ENCODE measurements at places on chromosomes 5 and 9.
A peak's percentile ranks its signal among the peaks of the same experiment; 100 is the strongest.

GRCh38 chr5:32808783-32809182 is 97.7 kb downstream of the NPR3 start:
- no peak for DNase-seq

GRCh38 chr5:95153511-95153910 is 131.4 kb downstream of the MCTP1 start:
- DNase-seq = no peak

- no peak for DNase-seq
These were observed 694 bp downstream of the RMI1 start for GRCh38 chr9:83981126-83981871.

DNA sequence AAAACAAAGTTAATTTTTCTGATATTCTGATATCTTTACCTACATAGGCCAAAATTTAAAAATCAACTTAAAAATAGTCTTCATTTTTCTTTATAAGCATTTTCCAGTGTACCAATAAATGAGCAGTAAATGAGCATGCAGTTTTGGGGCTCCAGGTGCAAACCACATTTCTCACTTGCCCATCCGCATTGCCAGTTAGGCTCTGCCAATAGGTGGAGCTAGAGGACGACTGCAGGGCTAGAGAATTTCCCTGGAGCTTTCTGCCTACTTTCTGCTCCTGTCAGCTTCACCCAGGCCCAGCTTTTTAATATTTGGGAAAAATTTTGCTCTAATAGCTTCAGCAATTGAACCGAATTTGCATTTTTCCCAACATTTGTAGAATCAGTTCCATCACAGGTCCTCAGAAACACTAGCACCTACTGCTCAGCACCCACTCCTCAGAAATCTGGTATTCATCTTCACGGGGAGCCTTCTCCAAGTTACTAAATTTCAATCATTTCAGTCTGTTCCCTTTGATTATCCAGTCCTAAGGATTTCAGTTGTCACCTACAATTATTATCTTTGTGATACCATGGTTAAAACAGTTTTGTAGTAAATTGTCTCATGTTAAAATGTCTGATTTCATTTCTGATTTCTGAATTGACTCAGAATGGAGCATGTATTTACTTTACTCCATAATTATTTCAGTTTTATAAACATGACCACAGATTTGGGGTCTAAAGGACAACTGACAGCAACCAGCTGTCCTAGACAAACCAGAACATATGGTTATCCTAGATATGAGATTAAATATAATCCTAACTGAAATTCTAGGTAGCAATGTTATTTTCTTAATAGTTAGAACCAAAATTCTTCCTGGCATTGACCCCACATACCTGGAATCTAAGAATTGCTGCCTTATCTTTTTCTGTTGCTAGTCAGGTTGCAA is 104.6 kb upstream of the FAM174A start:
- DNase-seq = peak; percentile 30

DNA sequence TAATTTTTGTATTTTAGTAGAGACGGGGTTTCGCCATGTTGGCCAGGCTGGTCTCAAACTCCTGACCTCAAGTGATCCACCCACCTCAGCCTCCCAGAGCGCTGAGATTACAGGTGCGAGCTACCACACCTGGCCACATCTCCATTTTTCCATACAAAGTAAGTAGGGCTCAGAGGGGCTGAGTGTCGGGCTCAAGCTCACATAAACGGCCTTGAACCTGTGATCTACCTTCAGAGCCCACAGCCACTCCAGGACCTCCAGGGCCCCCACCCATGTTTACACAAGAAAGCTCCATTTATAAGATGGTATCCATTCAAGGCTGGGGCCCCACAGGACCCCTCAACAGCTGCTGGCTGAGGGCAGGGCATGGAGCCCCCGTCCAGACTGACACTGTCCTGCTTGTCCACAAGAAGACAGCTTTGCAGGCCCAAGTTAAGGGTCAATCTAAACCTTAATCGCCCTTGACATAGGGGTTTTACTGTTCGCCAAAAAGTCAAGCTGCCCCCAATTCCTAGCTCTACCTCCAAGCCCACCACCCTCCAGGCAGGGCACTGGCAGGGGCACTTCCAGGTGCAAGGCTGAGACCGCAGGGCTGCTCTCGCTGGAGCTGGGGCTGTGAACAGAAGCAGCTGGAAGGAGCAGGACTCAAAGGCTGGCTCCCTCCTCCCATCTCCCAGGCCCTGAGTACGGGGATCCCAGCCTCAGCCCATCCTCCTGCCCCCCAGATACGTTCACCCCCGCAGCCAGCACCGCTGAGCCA is 18.9 kb downstream of the FAM78A start:
- no peak for DNase-seq

GRCh38 chr9:130759738-130760137 is 66.2 kb downstream of the EXOSC2 start:
- DNase-seq = no peak

- DNase-seq = no peak
These were observed 13.6 kb upstream of the MAST4 start for GRCh38 chr5:66582499-66583165.

DNA sequence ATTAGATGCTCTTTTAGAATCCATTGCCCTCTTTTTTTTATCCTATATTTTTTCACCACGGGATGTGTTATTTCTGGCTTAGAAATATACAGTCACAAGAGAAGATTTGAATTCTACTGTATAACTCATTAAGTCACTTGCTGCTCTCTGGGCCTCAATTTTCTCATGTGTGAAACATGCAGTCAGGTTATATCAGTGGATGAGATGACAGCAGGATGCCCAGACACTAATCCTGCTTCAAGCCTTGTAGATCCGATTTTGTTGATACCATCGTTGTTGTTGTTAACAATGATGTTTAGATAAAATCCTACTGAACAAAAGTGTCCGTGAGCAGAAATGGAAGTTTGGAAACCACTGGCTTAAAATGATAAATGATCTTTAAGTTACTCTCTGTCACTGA is 421.9 kb upstream of the DMAC1 start:
- no peak for DNase-seq

DNA sequence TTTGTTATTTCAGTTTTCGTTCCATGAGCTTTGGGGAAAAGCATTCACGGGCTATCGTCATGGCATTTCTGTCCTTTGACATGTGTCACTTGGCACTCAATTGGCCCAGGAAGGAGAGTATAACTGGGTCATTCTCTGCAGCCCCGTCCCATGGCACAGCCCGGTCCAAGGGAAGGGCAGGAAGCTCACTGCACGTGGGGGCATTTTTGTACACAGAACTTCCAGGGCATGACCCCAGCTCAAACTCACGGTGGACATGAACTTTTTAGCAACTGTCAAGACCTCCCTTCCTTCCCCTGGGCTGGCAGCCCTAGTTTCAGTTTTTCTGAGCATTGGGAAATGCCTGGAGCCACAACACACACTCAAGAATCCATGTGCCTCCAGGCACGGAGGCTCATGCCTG is 161.6 kb upstream of the PANK3 start:
- DNase-seq = no peak

- DNase-seq = no peak
These were observed 238.4 kb upstream of the CD180 start for GRCh38 chr5:67435032-67435431.

GRCh38 chr9:123453831-123454321 is 97.9 kb downstream of the CRB2 start:
- DNase-seq = no peak

- DNase-seq = no peak
These were observed 13.9 kb downstream of the NEK6 start for GRCh38 chr9:124271660-124272059.

DNA sequence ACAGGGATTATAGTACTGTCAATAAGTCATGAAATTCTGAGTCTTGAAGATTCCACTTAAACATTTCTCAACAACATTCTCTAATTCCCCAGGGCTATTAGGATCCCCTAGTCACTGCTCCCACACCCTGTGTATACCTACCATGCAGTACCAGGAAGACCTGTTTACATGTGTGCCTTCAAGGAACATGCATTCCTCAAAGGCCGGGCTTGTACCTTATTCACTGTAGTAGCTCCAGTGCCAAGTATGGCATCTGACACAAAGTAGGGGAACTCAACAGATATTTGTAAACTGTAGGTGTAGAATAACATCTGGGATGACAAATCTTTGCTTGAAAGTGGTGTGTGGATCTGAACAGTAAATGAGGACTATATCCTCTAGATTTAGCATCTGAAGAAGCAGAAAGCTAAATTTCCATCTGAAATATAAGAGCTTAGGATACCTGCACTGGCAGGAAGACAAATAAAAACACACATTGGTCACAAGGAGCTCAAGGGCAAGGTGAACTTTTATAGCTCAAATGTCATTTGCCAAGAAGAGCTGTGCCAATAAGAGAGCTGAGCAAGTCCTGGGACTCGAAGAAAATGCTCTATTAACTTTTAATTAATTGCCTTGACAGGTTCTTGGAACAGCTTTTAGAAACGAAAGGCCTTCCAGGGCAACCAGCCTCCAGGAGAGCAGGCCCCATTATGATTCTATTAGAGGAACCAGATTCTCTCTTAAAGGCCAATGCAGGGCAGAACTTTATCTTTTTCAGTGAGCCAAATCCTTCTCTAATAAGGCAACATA is 52.3 kb upstream of the MYOT start:
- DNase-seq = no peak

- DNase-seq = no peak
These were observed 208.9 kb upstream of the DMRTA1 start for GRCh38 chr9:22237497-22238363.

DNA sequence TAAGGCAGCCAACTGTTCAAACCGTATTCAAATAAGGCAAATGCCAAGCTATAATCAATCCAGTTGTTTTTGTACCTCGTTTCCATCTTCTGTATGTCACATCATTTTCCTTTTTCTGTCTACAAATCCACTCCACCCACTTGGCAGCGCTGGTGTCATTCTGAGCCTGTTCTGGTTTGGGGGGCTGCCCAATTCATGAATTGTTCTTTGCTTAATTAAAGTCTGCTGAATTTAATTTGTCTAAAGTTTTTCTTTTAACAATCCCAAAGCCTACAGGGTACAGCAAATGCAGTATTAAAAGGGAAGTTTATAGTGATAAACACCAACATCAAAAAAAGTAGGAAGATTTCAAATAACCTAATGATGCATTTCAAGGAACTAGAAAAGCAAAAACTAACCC is 93.3 kb downstream of the GTF3C4 start:
- no peak for DNase-seq

GRCh38 chr9:893843-894420 is 52.4 kb downstream of the DMRT1 start:
- DNase-seq = peak; percentile 25

GRCh38 chr5:33608344-33609041 is 167.7 kb downstream of the TARS1 start:
- DNase-seq = no peak

GRCh38 chr5:124747791-124748686 is 1.6 kb upstream of the ZNF608 start:
- no peak for DNase-seq

- DNase-seq = no peak
These were observed 127.2 kb downstream of the OLFM1 start for GRCh38 chr9:135214706-135215105.

GRCh38 chr5:134968055-134968454 is 348 bp downstream of the CATSPER3 start:
- DNase-seq = no peak

GRCh38 chr9:78132701-78133058 is 101.1 kb upstream of the GNAQ start:
- no peak for DNase-seq

GRCh38 chr9:38233343-38233742 is 159.2 kb upstream of the ALDH1B1 start:
- DNase-seq = no peak

DNA sequence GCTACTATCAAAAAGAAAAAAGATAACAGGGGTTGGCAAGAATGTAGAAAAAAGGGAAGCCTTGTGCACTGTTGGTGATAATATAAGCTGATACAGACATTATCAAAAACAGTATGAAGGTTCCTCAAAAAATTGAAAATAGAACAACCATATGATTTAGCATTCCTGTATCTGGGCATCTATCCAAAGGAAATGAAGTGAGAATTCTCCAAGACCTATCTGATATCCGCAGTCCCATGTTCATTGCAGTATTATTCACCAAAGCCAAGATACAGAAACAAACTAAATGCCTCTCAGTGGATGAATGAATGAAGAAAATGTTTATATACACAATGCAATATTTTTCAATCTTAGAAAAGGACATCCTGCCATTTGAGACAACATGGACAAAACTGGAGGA is 1943.3 kb downstream of the MAT2B start:
- DNase-seq = no peak

DNA sequence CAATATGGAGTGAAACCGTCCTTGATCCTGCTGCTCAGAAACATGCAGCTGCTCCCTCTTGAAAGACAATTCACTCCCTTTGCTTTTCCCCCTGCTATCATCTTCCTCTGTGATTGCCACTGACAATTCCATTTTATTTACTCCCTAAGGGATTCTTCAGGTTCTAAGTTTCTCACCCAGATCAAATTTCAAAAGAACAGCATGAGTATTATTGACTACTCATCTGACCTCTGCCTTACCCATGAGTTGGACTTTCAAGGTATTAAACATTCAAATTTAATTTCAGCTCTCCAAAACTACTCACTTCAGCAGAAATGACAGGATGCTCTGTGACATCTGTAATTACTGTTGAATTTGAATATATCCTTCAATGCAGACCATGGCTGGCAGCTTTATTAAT is 236.5 kb upstream of the HAPLN1 start:
- DNase-seq = no peak

- no peak for DNase-seq
These were observed 193.7 kb downstream of the TLE4 start for GRCh38 chr9:79765466-79765865.

DNA sequence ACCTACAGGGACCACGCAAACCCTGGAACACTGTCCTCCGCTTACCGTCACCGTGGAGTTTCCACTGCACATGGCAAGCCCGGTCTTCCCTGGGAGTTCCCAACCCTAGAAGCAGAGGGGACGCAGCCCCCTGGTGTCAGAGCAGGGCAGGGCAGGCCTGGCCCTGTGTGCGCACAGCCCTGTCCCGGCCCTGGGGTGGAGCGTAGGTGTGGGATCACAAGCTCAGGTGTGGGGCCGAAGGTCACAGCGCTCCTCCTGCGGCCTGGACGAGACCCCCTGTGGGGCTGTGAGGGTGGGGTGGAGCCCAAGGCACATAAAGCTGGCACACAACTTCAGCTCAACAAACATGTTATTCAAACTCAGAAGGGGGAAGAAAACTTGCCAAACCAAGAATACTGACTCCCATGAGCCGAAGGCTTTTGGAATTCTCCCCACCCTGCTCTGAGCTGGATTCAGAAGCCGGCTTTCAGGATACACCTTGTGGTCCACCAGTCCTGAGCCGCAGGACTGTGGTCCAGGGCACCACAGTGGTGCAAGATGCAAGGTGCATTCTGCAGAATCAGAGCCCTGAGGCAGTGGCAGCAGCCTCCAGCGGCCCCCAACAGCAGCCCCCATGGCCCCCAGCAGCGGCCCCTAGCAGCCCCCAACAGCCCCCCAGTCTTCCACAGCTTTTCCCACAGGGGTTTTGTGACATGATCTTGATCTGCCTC is 11.8 kb upstream of the EXOC3 start:
- peak; percentile 56 for DNase-seq

Data from stimulated activated CD4-positive, alpha-beta T cell treated with anti-CD3 and anti-CD28 coated beads, Interleukin-12 subunit alpha, Interleukin-12 subunit beta, amount 100 ng/mL, for 4 hours (primary cell).